ENCODE measurements at places on chromosomes 2 and 18. TPM values are rescaled to one million over a fixed set of nuclear protein-coding genes. Genes with fewer than 3 reads are reported as not detected.
A peak's percentile ranks its signal among the peaks of the same experiment; 100 is the strongest.

DNA sequence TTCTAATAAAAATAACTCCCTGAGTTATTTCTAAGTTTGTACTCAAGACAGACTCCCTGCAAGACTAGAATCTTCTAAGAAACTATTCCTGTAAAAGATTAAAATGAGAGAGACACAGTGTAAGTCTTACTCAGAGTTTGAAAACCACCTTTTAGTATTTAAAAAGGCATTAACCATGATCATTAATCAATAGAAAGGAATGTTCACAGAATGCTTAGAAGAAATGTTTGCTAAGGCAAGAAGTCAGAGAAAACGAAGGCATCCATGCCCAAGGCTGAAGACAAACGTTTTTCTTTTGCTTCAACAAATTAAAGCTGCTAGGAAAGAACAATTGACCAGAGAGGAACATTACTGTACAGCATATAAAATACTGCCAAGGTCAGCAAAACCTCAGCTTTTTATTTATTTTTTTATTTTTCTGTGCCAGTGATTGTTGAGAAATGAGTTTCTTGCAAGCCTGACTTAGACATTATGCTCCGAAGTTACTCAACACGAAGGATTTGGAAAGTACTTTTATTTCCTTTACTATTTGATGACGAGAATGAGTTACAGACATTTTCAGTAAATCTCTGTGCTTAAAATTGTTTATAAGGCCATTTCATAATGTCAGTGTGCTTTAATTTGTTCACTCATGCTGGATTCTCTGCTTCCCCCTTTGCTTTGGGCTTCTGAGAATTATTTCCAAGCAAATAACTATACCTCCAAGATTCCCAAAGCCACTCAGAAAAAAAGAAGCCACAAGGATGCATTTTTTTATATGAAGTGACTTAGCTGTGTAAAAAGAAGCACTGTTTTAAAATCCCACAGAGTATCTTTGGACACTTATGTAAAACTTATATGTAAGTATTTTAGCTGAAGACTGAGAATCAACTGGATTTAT lies 20.5 kb downstream of the RND3 start:
- H3K27me3 ChIP-seq: no peaks in the 10 kb centered on the region
- peaks cover 21% of the 10 kb centered on the region for H3K36me3 ChIP-seq
- H3K4me3 ChIP-seq: no peak overlapping the region
- H3K4me1 ChIP-seq: peaks cover under 1% of the 10 kb centered on the region
- DNase-seq: no peak

Gene PRSS56
- total RNA-seq: not detected

DNA sequence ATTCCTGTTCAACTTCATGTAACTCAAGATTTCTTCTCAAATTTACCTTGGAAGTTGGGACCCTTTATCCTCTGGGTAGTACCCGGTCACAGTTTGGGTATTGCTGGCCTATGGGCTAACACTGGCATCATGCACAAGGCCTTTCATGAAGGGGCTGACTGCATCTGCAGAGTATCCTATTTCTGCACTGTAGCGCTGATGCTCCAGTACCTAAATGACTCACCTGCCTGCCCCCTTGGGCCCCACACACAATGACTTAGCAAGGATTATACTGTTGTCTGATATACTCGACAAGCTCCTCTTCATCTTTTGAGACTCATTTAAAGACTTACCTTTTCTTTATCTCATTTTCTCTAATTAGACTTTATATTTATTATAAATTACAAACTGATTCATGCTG lies 39.9 kb downstream of the DNAH6 start:
- H3K36me3 ChIP-seq: no peaks in the 10 kb centered on the region
- no peak overlapping the region for H3K27ac ChIP-seq
- H3K4me1 ChIP-seq: no peaks in the 10 kb centered on the region
- no peaks in the 10 kb centered on the region for H3K27me3 ChIP-seq
- H3K4me3 ChIP-seq: no peak overlapping the region
- no peak for DNase-seq

- no peaks in the 10 kb centered on the region for H3K27me3 ChIP-seq
- no peaks in the 10 kb centered on the region for H3K4me1 ChIP-seq
- no peak overlapping the region for H3K27ac ChIP-seq
- H3K36me3 ChIP-seq: no peaks in the 10 kb centered on the region
- no peak overlapping the region for H3K4me3 ChIP-seq
These were observed 121.6 kb downstream of the RBMS1 start for GRCh38 chr2:160372010-160372356.

GRCh38 chr2:181185948-181186347 lies 205.5 kb downstream of the UBE2E3 start:
- DNase-seq: no peak
- H3K36me3 ChIP-seq: no peaks in the 10 kb centered on the region
- H3K27me3 ChIP-seq: no peaks in the 10 kb centered on the region
- H3K4me1 ChIP-seq: no peaks in the 10 kb centered on the region
- H3K27ac ChIP-seq: no peak overlapping the region
- H3K4me3 ChIP-seq: no peak overlapping the region

Gene GAL3ST2
- 34.2 TPM for total RNA-seq

- DNase-seq: peak; percentile 53
- H3K36me3 ChIP-seq: no peaks in the 10 kb centered on the region
- peaks cover 8% of the 10 kb centered on the region for H3K4me1 ChIP-seq
- H3K4me3 ChIP-seq: no peak overlapping the region
- H3K27me3 ChIP-seq: no peaks in the 10 kb centered on the region
- peak overlapping the region; percentile 7 for H3K27ac ChIP-seq
These were observed 74.0 kb downstream of the BCL11A start for GRCh38 chr2:60479226-60480088.

GRCh38 chr18:1302861-1303260 lies 398.2 kb downstream of the ADCYAP1 start:
- no peaks in the 10 kb centered on the region for H3K27me3 ChIP-seq
- H3K36me3 ChIP-seq: no peaks in the 10 kb centered on the region

Gene ANKRD36C
- 24.9 TPM for total RNA-seq

DNA sequence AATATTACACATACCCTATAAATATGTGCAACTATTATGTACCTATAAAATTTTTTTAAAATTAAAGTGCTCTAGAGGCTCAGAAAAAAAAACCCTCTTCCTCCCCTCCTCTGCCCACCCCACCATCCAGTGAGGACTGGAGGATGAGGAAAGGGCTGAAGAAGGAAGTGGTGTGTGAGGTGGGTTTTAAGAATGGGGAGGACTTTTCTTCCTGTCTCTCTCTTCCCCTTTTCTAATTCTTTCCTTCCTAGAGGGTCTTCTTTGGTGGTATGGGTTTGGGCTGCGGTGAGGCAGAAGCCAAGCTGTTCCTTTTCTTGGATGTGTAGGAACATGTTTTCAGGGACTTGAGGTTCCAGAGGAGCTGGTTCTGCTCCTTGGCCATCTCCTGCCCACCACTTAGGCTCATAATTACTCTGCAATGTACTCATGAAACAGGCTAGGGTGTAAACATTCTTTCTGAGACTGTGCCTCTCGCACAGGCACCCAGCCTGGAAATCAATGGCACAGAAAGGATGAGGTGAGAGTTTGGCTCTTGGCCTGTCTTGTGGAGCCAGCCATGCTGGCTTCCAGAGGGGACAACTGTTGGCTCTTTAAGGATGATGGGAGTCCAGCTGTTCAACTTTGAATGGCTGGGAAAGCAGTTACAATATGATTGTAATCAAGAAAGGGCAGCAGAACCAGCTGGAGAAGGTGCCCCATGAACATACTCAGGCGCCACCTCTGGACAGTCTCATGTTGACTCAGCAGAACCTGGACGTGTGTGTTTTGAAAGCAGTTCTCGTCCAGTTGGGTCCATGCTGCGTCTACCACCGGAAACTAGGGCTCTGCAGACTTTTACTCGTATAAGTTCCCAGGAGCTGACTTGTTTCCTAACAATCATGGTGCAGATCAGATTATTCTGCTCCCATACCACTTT lies 38.3 kb downstream of the IL1RL2 start:
- H3K4me3 ChIP-seq: no peak overlapping the region
- H3K27ac ChIP-seq: no peak overlapping the region
- H3K36me3 ChIP-seq: no peaks in the 10 kb centered on the region
- no peak for DNase-seq
- no peaks in the 10 kb centered on the region for H3K4me1 ChIP-seq
- H3K27me3 ChIP-seq: no peaks in the 10 kb centered on the region

Gene ABCA12
- total RNA-seq: 0.03 TPM

GRCh38 chr2:55718165-55719008 lies 24.7 kb upstream of the PNPT1 start:
- H3K27ac ChIP-seq: no peak overlapping the region
- no peaks in the 10 kb centered on the region for H3K4me1 ChIP-seq
- no peak overlapping the region for H3K4me3 ChIP-seq
- H3K27me3 ChIP-seq: no peaks in the 10 kb centered on the region

Gene ATP6V1B1
- total RNA-seq: not detected

DNA sequence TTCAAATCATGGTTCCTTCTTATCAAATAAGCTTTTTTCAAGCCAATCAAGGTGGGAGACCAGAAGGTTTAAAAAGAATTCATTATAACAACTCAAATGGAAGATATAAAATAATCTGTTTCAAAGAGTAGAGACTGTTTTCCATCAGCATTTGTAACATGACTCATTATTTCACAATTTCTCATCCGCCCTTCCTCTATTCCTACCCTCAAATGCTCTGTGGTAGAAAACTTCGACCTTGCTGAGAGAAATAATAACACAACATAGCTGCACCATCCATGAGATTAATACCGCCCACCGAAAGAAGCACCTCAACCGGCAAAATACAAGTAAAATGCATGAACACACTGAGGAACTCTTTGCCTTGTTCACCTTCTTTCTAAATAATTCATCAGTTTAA lies 2039.2 kb upstream of the CELF4 start:
- H3K4me3 ChIP-seq: no peak overlapping the region
- H3K27me3 ChIP-seq: no peaks in the 10 kb centered on the region
- H3K36me3 ChIP-seq: no peaks in the 10 kb centered on the region
- no peak for DNase-seq
- H3K27ac ChIP-seq: no peak overlapping the region
- H3K4me1 ChIP-seq: no peaks in the 10 kb centered on the region

GRCh38 chr18:55268628-55269275 lies 309.5 kb upstream of the CCDC68 start:
- no peak overlapping the region for H3K4me3 ChIP-seq
- H3K27me3 ChIP-seq: no peaks in the 10 kb centered on the region
- H3K36me3 ChIP-seq: no peaks in the 10 kb centered on the region
- DNase-seq: no peak

GRCh38 chr2:201880579-201880978 lies 74.2 kb downstream of the CDK15 start:
- no peaks in the 10 kb centered on the region for H3K27me3 ChIP-seq
- H3K36me3 ChIP-seq: no peaks in the 10 kb centered on the region
- H3K4me1 ChIP-seq: no peaks in the 10 kb centered on the region
- H3K27ac ChIP-seq: no peak overlapping the region
- H3K4me3 ChIP-seq: no peak overlapping the region

DNA sequence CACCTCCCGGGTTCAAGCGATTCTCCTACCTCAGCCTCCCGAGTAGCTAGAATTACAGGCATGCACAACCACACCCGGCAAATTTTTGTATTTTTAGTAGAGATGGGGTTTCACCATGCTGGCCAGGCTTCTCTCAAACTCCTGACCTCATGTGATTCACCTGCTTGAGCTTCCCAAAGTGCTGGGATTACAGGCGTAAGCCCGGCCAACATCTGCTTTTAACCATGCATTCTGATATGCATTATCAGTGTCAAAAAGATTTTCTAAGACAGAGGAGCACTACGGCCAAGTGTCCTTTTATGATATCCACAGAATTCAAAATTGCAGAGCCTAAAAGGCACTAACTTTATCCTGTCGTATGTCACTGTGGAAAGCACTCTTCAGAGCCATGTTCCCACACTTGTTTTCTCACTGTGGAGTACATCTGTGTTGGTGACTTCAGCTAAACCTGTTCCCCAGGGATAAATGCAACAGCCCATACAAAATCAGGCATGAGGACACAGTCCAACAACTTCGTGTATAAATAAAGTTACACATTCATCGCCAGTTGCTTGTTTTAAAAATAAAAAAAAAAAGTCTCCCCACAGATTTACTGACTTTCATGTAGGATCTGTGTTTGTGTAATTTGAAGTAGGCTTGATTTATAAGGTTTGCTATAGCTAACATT lies 56.4 kb downstream of the STK25 start:
- H3K27ac ChIP-seq: no peak overlapping the region
- H3K36me3 ChIP-seq: no peaks in the 10 kb centered on the region
- H3K4me1 ChIP-seq: no peaks in the 10 kb centered on the region
- DNase-seq: no peak
- no peaks in the 10 kb centered on the region for H3K27me3 ChIP-seq

- H3K4me3 ChIP-seq: no peak overlapping the region
- H3K36me3 ChIP-seq: no peaks in the 10 kb centered on the region
- H3K27me3 ChIP-seq: no peaks in the 10 kb centered on the region
- DNase-seq: no peak
- H3K27ac ChIP-seq: no peak overlapping the region
These were observed 44.2 kb downstream of the LCLAT1 start for GRCh38 chr2:30491225-30491624.

Gene TEKT4
- not detected for total RNA-seq

- peaks cover 33% of the 10 kb centered on the region for H3K4me1 ChIP-seq
- H3K36me3 ChIP-seq: no peaks in the 10 kb centered on the region
- DNase-seq: peak; percentile 59
- H3K4me3 ChIP-seq: no peak overlapping the region
- peak overlapping the region; percentile 93 for H3K27ac ChIP-seq
- no peaks in the 10 kb centered on the region for H3K27me3 ChIP-seq
These were observed 65.7 kb downstream of the MCFD2 start for GRCh38 chr2:46849721-46850556.

DNA sequence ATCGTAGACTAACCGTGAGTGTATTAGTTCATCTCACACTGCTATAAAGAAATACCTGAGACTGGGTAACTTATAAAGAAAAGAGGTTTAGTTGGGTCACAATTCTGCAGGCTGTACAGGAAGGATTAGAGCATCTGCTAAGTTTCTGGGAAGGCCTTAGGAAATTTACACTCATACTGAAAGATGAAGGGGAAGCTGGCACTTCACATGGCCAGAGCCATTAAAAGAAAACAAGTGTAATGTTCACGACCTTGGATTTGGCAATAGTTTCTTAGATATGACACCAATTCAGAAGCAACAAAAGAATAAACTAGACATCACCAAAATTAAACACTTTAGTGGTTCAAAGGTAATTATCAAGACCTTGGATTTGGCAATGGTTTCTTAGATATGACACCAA lies 23.8 kb downstream of the ABCB11 start:
- no peak overlapping the region for H3K4me3 ChIP-seq
- no peaks in the 10 kb centered on the region for H3K27me3 ChIP-seq
- no peak overlapping the region for H3K27ac ChIP-seq
- H3K4me1 ChIP-seq: no peaks in the 10 kb centered on the region
- no peaks in the 10 kb centered on the region for H3K36me3 ChIP-seq
- no peak for DNase-seq

GRCh38 chr2:64888591-64889309 lies 100.4 kb upstream of the SLC1A4 start:
- no peak overlapping the region for H3K4me3 ChIP-seq
- H3K36me3 ChIP-seq: no peaks in the 10 kb centered on the region

GRCh38 chr2:166234112-166234846 lies 106.5 kb upstream of the SCN1A start:
- no peaks in the 10 kb centered on the region for H3K4me1 ChIP-seq
- no peak overlapping the region for H3K4me3 ChIP-seq
- no peaks in the 10 kb centered on the region for H3K27me3 ChIP-seq
- no peak for DNase-seq

Gene ERICH2
- total RNA-seq: not detected
